ENCODE measurements at places on chromosomes 5 and 9. TPM values are rescaled to one million over a fixed set of nuclear protein-coding genes. Genes with fewer than 3 reads are reported as not detected.

GRCh38 chr5:38316544-38317224 is 58.3 kb downstream of the EGFLAM start:
- H3K36me3 ChIP-seq: no peaks in the 10 kb centered on the region
- H3K4me1 ChIP-seq: no peaks in the 10 kb centered on the region
- no peak overlapping the region for H3K4me3 ChIP-seq
- no peak overlapping the region for H3K27ac ChIP-seq
- H3K27me3 ChIP-seq: no peaks in the 10 kb centered on the region

RGS7BP gene
- not detected for total RNA-seq

DNA sequence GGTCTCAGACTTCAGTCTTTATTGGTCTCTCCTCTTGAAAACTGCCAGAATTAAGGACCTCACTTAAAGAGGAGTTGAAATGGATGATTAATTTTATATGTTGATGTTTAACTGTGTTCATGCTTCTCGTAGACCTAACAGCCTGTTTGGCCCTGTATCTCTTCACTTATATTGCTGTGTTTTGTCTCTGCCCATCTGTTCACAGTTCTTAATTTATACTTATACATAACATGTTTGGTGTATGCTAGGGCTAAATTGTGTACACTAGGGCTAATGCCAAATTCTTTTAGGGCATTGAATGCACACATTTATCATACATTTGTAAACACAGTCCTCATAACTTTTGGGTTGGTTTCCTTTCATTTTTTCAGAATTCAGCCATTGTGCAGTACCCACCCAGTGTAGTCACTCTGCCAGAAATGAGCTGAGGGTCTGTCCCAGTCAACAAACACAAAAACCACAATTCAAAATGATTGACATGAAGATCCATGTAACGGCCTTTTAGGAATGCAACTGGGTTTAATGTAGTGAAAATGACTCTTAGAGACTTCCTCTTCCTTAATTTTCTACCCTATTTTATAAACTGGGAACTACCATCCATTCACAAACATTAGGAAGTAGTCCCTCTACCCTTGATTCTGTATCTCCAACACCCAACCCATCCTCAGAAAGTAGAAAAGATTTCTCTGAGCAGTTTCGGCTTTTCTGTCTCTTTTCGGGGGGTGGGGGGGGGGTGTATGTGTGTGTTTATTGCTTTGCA is 668.8 kb upstream of the KLF4 start:
- DNase-seq: no peak
- H3K27me3 ChIP-seq: no peaks in the 10 kb centered on the region
- no peak overlapping the region for H3K4me3 ChIP-seq
- no peaks in the 10 kb centered on the region for H3K36me3 ChIP-seq
- H3K27ac ChIP-seq: no peak overlapping the region

GRCh38 chr9:38063363-38063707 is 5.7 kb downstream of the SHB start:
- H3K4me1 ChIP-seq: peaks cover 10% of the 10 kb centered on the region
- no peak overlapping the region for H3K27ac ChIP-seq
- peaks cover 28% of the 10 kb centered on the region for H3K27me3 ChIP-seq
- no peak overlapping the region for H3K4me3 ChIP-seq
- no peaks in the 10 kb centered on the region for H3K36me3 ChIP-seq

GRCh38 chr9:19976226-19976625 is 187.4 kb upstream of the SLC24A2 start:
- peaks cover 17% of the 10 kb centered on the region for H3K4me1 ChIP-seq
- peaks cover 5% of the 10 kb centered on the region for H3K36me3 ChIP-seq
- no peak overlapping the region for H3K4me3 ChIP-seq
- DNase-seq: peak; percentile 44
- no peaks in the 10 kb centered on the region for H3K27me3 ChIP-seq

INSL4 gene
- not detected for total RNA-seq

ZNF354C gene
- 7.3 TPM for total RNA-seq

GRCh38 chr5:61334868-61335615 is 3.0 kb downstream of the ZSWIM6 start:
- no peak overlapping the region for H3K27ac ChIP-seq
- peaks cover 7% of the 10 kb centered on the region for H3K36me3 ChIP-seq
- H3K4me3 ChIP-seq: peak overlapping the region; percentile 70
- DNase-seq: no peak

DNA sequence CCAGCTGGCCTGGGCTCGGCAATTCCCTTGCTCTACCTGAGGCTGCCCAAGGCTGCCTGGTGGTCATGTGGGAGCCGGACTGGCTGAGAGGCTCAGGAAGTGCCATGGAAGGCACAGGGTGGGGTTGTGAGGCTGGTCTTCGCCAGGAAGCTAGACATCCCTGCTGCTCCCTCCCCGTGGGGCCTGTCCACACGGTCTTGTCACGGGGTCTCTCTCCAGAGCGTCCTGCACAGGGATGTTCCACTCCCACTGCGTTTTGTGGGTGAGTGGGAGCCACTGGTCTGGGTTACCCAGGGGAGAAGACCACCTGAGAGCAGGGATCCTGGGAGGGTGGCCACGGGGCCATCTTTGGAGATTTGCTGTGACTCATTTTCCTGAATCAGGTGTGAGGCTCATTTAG is 11.6 kb downstream of the GADD45G start:
- H3K27me3 ChIP-seq: peaks cover 11% of the 10 kb centered on the region
- no peak overlapping the region for H3K27ac ChIP-seq
- no peak for DNase-seq
- no peaks in the 10 kb centered on the region for H3K36me3 ChIP-seq
- peaks cover 5% of the 10 kb centered on the region for H3K4me1 ChIP-seq

GRCh38 chr9:93257808-93258331 is 73.9 kb downstream of the WNK2 start:
- H3K4me3 ChIP-seq: no peak overlapping the region
- H3K36me3 ChIP-seq: no peaks in the 10 kb centered on the region
- H3K27me3 ChIP-seq: no peaks in the 10 kb centered on the region
- H3K27ac ChIP-seq: no peak overlapping the region
- DNase-seq: no peak

GRCh38 chr9:10339152-10339551 is 273.6 kb downstream of the PTPRD start:
- no peak overlapping the region for H3K4me3 ChIP-seq
- no peaks in the 10 kb centered on the region for H3K27me3 ChIP-seq
- no peak overlapping the region for H3K27ac ChIP-seq
- H3K36me3 ChIP-seq: no peaks in the 10 kb centered on the region
- no peaks in the 10 kb centered on the region for H3K4me1 ChIP-seq

Measured in activated CD4-positive, alpha-beta T cell treated with anti-CD3 and anti-CD28 coated beads, Interleukin-2, amount 10 ng/mL, durations not matched to agents 7 days and 5 days (primary cell).